ENCODE measurements at places on chromosomes 1 and 21. TPM values are rescaled to one million over a fixed set of nuclear protein-coding genes. Genes with fewer than 3 reads are reported as not detected.
A peak's percentile ranks its signal among the peaks of the same experiment; 100 is the strongest.

- peak; percentile 20 for DNase-seq
Measured at GRCh38 chr1:204684571-204685235, 835 bp downstream of the LRRN2 start.

DNA sequence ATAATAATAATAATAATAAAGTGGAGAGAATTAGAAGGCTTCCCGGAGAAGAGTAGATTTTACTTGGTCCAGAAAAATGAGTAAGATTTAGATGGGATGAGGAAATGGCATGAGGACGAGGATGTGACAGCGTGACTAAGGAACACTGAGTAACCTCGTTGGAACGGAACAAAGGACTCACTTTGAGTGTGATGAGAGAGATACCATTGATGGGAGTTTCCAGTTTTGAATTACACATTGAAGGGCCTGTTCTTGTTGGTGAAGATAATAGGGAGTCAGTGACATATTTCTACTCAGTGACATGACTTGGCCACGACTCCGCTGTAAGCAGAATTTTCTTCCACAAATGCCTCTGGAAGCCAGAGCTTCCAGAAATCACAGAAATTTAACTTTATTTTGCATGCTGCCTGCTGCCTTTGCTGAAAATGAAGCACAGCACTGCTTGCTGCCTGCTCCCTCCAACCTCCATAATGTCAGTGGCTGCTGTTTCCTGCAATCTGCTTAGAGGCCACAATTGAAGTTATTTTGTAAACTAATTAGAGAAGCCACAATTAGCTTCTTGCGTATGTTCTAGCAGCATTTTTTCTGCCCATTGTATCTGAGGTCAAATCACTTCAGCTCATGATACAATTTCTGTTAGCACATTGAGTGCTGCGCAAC, 33.7 kb upstream of the FBXO28 start:
- no peak for DNase-seq

DNA sequence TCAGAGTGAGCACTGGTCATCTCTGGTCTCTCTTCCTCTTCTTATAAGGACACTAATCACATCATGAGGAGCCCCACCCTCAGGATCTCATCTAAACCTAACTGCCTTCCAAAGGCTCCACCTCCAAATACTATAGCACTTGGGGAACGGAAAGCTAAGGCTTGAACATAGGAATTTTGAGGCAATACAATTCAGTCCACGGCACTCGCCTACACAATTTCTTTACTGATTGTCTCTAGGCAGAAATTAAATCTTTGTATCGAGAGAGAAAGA, 127.3 kb downstream of the RERE start:
- no peak for DNase-seq

DNA sequence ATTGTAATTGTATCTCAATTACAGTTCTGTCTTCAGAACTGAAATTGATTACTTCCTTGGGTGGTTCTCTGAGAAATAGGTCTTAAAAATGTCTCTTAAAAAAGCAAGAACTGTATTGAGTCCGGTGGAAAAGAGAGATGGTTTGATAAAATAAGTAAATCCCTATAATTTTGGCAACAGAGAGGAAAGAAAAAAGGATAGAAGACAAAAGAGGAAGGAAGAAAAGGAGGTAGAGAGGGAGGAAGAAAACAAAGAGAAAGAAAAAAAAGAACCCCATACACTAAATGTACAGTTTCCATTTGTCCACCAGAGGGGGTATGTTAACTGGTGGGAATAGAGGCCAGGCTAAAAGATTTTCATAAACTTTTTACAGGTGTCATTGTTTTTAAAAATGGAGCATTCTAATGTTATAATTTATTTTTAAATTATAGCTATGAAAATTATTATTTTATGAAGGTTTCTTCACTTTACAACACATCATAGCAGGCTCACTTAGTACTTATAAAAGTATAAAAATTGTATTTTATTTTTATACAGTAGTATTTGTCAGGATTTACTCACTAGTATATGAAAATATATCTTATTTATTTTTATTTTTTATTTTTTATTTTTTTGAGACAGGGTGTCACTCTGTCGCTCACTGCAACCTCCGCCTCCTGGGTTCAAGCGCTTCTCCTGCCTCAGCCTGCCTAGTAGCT, 2.1 kb upstream of the UBE2T start:
- DNase-seq = no peak

DNA sequence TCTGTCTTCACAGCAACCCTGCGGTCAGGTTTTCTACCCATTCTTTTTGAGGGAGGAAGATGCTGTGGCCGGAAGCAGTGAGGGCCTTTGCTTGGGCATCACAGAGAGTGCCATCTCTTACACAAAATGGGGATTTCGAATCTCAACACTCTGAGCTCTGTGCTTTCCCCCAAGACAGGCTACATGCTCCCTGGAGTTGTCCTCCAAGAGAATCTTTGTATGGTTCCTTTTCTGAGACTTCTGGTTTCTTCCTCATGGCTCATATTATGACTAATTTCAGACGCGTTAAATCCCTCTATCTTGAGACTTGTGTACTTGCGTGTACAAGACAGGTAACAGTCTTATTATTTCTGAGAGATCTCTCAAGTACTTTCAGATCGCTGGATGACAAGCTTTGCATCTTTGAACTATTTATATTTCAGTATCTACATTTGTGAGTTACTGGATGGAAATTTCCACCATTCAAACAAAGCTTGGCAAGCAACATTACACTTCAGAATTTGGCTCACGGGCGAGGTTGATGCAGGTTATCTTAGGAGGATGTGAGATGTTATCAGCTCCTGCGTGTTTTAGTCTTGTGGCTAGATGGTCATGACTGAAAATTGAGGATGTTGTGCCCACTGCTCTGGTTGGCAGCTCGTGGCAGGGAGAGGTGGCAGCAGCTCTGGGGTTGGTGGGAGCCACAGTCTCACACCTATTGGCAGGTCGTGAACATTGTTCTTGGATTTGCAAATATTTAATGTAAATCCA, 19.4 kb downstream of the ABCG1 start:
- no peak for DNase-seq

The ADAMTSL4 gene
- total RNA-seq = 6.9 TPM

The CFHR3 gene
- 0.31 TPM for total RNA-seq

The VWA5B1 gene
- total RNA-seq = 0.19 TPM

The LCE6A gene
- total RNA-seq = not detected

The ARHGAP29 gene
- total RNA-seq = 15.2 TPM

Data from progenitor cell of endocrine pancreas (in vitro differentiated cells).